Parietal lobe (tissue), 2 donors: ENCODE measurements at places on chromosomes 6 and 20. TPM values are rescaled to one million over a fixed set of nuclear protein-coding genes. Genes with fewer than 3 reads are reported as not detected.

ZC3H12D gene
- 0.31 TPM for total RNA-seq

C20orf141 gene
- total RNA-seq: not detected

CLPSL2 gene
- not detected for total RNA-seq

LSM2 gene
- total RNA-seq: 15.3 TPM

BPI gene
- total RNA-seq: not detected

GSTA2 gene
- total RNA-seq: not detected
